Naive thymus-derived CD8-positive, alpha-beta T cell (primary cell): ENCODE measurements at places on chromosomes 16 and 17.

DNA sequence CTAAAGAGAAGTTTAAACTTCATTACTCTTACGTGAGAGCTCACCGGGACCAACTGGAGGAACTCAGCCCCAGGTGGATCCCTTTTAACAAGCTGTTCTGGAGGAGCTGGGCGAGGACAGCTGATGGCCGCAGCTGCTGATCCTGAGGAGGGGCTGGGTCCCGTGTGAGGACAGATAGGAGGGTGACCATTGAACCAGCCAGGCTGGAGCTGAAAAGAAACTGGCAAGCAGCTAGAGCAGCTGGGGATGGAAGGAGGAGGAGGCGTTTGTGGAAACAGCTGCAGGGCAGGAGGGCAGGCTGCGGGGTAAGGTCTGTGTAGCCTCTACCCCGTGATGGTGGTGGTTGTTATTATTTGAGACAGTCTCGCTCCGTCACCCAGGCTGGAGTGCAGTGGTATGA is 119.5 kb downstream of the AATF start:
- DNase-seq, result no peak

- no peak for DNase-seq
Measured at GRCh38 chr16:66495440-66495839, 54.5 kb downstream of the TK2 start.

DNA sequence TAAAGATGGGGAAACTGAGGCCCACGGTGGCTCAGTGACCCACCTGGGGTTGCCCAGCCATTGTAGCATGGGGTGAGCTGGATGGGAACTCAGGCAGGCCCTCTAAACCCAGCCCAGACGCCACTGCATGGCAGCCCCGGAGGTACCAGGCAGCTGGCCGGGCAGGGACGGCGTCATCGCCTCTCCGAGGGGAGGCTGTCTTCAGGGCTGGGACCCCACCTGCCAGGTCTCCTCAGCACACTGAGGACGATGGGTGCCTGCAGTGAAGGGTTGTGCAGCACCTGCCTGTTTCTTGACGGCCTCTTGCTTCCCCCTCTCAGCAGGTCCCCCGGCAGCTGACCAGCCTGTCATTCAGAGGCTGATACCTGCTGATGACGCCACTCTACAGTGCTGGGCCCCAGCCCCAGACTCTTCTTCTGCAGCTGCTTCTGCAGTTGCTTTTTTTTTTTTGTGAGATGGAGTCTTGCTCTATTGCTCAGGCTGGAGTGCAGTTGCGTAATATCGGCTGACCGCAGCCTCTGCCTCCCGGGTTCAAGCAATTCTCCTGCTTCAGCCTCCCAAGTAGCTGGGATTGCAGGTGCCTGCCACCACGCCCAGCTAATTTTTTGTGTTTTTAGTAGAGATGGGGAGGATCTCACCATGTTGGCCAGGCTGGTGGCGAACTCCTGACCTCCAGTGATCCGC is 24.7 kb downstream of the RNF213 start:
- no peak for DNase-seq

- DNase-seq, result no peak
Measured at GRCh38 chr16:66699898-66700297, 3.4 kb upstream of the CMTM4 start.

DNA sequence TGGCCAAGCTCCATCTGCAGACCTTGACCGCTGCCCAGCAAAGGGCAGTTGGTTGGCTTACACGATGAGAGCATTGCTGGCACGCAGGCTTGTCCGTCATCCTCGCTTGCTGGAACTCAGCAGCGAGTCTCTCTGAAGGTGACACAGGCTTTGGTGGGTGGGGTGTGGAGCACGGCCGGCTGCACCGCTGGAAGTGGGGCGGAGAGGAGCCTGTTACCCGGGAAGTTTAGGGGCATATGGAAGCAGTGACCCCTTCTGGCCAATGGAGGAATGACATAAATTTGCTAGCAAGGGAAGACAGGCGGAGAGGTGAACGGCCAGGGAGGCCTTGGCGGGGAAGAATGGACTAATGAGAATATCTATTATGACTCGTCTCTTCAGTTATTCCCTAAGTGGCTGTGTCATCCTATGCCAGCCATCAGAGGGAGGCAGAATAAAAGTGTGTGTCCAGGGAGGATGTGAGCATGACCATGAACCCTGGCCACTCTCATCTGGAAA is 65.9 kb upstream of the SDK2 start:
- peak; percentile 63 for DNase-seq

DNA sequence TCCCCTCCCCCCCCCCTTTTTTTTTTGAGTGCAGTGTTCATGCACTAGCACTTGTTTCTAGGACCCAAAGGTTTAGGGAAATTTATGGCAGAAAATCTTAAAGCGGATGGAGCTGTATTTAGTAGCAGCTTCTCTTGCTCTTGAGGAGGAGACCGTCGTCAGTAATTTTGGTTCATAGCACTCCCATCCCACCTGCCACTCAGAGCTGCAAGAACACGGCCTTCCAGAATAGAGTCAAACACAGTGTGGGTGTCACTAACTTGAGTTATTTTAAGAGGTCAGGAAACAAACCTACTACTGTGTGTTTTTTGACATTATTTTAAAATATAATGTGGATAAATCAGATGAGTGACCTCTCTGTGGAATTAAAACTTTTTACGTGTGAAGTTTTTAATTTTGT is 37.3 kb downstream of the SEC14L1 start:
- no peak for DNase-seq

DNA sequence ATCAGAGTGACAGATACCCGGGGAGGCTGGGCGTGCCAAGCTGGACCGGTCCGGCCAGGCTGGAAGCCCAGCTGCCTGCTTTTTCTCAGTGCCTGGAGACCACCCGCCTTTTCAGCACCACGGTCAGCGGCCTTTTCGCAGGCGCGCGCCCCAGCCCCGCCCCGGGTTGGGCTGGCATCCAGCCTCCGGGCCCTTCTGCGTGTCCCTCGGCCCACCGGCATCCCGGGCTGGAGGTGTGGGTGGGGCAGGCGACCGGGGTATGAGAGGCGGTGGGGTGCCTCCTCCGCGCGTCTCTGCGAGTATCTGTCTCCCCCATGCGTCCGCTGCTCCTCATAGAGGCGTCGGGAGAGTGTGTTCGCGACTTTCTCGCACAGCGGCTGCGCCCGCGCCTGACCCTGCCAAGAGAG is 102.5 kb downstream of the MRM1 start:
- peak; percentile 24 for DNase-seq

- no peak for DNase-seq
Measured at GRCh38 chr17:38980490-38981217, 13.5 kb upstream of the FBXO47 start.

- DNase-seq, result no peak
Measured at GRCh38 chr17:59502800-59503199, 62.6 kb upstream of the DHX40 start.

DNA sequence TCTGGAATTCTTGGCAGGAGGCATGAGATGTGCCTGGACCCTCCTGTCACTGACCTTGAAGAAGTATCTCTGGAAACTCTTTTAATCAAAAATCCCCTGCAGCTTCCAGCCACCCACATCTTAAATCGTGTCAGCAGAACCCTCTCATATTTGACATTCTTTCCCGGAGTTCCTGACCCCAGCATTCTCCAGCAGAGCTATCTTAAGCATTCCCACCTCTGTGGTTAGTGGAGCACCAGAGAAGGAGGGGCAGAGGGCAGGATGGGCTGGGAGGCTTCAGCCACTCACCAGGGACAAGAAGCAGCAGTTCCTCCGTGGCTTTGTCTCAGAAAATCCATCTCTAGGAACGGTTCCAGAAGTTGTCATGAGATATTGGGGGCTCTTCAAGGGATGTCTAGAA is 149.9 kb downstream of the RGS9 start:
- no peak for DNase-seq

- no peak for DNase-seq
Measured at GRCh38 chr16:86902656-86903001, 324.3 kb downstream of the FOXL1 start.

- no peak for DNase-seq
Measured at GRCh38 chr17:79915850-79916430, 76.7 kb upstream of the CBX4 start.

- peak; percentile 82 for DNase-seq
Measured at GRCh38 chr17:20226814-20227482, 217.8 kb downstream of the SPECC1 start.

GRCh38 chr16:53103811-53104210 is 49.0 kb downstream of the CHD9 start:
- DNase-seq, result no peak

- DNase-seq, result no peak
Measured at GRCh38 chr17:42422958-42423712, at the start of gene CAVIN1. CAVIN1 (minus strand) TSS chr17:42423256; CDS start chr17:42423097, 159 bp downstream.

- no peak for DNase-seq
Measured at GRCh38 chr16:84093120-84093878, 23.4 kb downstream of the MBTPS1 start.
